Activated CD4-positive, CD25-positive, alpha-beta regulatory T cell treated with anti-CD3 and anti-CD28 coated beads, Interleukin-2, amount 50 U/mL, for 72 hours (primary cell): ENCODE measurements at places on chromosomes 11 and 22.

- DNase-seq, result no peak
Measured at GRCh38 chr22:46970411-46971098, 208.1 kb downstream of the TBC1D22A start.

DNA sequence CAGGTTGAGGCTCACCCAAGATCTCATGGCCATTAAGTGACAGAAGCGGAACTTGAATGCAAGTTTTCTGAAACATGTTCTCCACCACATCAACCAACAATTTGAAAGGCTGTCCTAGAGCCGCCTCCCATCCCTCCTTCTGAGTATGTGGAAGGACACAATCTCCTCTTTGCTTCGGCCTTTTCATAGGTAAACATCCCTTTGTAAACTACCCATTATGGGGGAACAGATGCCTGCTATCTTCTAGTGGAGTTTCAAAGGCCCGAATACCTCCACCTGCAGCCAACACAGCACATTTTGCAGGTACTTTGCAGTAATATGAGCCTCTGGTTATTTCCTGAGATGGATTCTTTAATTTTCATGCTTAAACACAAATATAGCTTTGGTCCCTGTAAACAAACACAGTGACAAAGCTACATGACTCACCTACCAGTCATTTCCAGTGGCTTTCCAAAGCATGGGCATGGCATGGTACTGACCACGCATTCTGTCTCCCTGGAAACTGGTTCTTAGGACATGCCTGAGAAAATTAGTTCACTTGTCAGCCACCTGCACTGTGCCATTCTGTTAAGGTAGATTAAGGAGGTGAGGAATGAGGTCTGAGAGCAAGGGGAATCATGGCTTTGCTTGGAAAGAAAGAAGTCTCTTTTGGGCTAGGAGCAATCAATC lies 60.2 kb downstream of the EHF start:
- no peak for DNase-seq

- no peak for DNase-seq
Measured at GRCh38 chr11:4884361-4884760, 2.7 kb downstream of the OR51T1 start.

GRCh38 chr11:76209973-76210930 lies 4.0 kb upstream of the WNT11 start:
- no peak for DNase-seq

DNA sequence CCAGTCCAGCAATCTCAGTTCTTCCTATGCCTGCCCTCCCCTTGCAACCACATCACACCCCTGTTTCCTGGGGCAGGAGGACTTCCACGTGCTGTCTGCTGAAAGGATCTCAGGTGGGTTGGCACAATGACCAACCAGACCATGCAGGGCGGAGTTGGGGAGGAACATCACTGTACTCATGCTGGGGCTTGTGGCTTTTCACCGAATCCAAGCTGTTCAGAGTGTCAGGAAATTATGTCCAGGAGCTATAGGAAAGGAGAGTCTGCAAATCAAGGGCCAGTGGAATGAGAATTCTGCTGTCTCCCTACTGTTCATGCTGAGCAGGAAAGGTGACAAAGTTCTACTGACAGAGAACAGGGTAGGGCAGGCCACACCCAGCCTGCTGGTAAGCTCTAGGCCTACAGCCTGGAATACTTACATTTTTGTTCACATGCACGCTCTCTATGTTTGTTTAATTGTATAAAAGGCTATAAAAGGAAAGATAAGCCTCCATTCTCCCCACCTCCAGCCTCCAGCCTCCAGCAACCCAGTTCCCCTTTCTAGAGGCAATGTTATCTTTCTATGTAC lies 1.7 kb upstream of the PLAAT2 start:
- no peak for DNase-seq

GRCh38 chr11:66479394-66480116 lies 679 bp upstream of the DPP3 start:
- DNase-seq, result peak; percentile 44

- no peak for DNase-seq
Measured at GRCh38 chr11:66768818-66769217, 39.8 kb upstream of the SPTBN2 start.

- no peak for DNase-seq
Measured at GRCh38 chr11:7657306-7658025, 15.8 kb downstream of the CYB5R2 start.

- DNase-seq, result no peak
Measured at GRCh38 chr11:47413908-47414684, 5.7 kb downstream of the SLC39A13 start.

DNA sequence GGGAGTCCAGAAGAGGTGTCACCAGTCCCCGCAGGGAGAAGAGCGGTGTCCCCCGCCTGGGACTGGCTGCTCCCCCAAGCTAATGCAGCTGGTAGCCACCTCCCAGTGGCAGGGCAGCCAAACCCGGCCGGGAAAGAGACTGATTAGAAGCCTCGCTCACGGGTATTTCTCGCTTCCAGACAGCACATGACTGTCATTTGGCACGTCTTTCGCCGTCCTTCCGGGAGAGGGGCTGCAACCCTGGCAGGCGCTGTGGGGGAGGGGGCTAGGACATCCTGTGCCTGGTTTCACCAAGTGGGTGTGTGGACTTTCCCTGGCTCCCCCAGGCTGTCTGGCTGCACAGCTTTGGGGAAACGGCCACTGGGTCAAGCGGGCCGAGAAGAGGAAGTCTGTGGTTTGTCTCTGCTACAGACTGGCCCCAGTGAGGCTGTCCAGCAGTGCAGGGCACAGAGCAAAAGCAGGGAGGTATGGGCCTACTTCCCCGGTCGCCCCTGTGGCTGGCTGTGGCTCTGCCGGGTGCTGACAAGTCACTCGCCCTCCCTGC lies 3.8 kb downstream of the CD81 start:
- no peak for DNase-seq

DNA sequence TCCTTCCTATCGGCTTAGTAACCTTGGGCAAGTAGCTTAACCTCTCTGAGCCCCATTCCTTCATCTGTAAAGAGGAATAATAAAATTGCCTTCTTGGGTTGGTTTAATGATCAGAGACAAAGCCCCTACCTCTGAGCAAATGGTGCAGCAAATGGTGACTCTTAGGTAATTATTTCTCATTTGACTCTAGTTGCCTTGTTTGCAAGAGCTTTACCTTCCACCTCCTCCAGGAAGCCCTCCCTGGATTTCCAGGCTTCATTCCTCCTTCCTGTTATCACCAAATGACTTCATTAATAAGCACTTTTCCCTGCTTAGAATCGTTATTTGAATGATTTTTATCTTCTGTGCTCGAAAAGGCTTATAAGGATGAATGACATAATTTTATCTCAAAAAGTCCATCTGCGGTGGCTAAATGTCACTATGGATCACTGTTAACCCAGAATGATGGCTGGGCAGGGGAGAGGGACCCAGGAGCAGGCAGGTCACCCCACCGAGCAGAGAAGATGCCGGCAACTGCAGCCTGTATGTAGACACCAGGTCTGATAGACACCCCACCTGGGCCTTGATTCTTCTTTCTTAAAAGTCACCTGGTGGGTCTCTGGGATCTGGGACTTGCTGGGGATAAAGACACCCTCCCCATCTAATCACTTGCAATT lies 106.6 kb downstream of the TSPAN18 start:
- no peak for DNase-seq

DNA sequence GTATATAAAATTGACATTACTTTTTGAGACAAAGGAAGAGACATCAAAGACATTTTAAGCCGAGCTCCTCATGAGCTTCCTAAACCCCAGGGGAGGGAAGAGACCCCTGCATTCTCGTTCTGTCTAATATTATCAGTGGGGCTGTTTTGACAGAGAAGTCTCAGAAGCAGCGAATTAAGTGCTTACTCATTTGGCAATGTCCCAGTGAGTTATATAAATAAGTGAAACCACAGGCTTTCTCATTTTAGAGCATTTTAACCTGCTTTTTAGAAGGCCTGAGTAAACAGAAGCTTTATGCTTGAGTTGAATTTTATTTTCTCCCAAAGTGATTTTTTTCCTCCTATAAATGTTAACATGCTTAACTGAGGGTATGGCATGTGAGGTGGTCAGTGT lies 23.2 kb upstream of the C1QTNF4 start:
- no peak for DNase-seq

- DNase-seq, result no peak
Measured at GRCh38 chr11:47378010-47378835, at the start of gene SPI1. Gene SPI1 (minus strand): TSS chr11:47378547. CDS start chr11:47378353, 194 bp downstream.

DNA sequence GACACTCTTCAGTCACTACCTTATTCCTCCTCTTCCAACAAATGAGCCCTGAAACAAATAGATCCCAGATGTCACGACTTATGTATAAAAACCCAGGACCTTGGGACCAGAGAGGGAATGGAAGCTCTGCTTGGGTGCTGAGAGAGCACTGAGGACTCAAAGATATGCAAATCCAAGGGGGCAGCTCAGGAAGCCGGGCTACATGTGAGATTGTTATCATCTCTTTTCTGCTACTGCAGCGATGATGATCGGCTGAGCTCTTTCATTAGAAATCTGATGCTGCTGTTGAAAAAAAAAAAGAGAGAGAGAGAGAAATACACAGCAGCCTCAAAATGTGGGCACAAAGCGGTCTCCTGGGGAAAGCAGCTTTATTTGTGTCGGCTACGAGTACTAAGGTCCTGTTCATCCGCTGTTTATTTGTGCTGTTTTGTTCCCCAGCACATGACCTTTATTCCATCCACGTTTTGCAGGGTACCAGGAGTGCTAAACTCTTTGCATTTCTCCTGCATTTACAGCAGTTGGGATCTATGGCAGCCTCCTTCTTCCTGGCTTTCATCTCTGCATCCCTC lies 120.2 kb downstream of the TRIM29 start:
- DNase-seq, result no peak

DNA sequence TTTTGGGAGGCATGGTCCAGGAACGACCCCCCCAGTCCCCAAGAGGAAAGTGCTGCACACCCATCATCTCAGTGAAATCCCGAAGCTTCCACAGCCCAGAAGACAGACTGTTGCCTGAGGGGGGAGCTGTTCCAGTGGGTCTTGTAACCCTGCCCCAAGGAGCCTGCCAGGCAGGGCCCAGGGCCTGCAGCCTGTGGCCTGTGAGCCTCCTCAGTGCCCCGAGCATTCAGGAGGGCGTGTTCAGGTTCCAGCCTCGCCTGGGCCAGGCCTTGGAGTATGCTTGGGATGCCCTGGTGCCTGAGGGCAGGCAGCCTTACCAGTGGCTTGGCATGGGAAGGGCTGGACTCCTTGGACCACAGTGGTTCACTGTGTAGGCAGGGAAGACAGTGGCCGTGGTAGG lies 18.0 kb upstream of the CABP2 start:
- DNase-seq, result no peak

- no peak for DNase-seq
Measured at GRCh38 chr11:107263844-107264563, 193.6 kb downstream of the CWF19L2 start.

GRCh38 chr22:45212992-45213751 lies 27.5 kb downstream of the KIAA0930 start:
- no peak for DNase-seq
